ENCODE measurements at places on chromosomes 4 and X.

GRCh38 chr4:38815885-38816782, 11.5 kb upstream of the TLR1 start:
- no peak for DNase-seq

DNA sequence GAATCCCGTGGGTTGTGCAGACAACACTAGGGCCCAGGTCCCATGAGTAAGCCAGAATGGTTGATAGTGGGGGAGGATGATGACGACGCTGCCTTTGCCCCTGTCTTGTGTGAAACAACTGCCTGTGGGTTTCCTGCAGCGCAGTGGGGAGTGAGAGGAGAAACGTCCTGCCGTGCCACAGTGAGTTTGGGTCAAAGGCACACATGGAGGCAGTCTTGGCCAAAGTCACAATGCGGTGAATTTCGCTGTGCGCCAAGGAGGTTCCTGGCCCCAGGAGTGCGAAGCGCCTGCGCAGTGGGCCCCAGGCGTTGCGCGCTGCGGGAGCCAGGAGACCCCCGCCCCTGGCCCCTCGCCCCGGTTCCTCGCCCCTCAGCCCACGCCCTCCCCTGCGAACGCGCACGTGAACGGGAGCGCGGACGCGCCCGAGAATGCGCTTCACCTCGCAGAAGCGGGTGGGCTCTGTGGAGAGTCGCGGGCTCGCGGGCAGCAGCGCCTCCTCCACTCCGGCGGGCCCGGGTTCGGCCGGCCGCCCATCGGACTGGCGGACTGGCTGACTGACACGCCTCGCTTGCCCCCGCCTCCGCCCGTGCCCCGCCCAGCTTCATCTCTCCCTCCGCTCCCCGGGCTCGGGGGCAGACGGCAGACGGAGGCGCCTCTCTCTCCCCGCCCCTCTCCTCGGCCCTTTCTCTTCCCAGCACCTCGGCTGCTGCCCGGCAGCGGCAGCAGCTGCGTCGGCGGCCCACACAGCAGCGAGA, at the start of gene NUDT10:
NUDT10 (plus strand) TSS at position 635 of the 755 bp plus-strand sequence. CDS start 144 bp downstream, outside the sequence.
- no peak for DNase-seq

DNA sequence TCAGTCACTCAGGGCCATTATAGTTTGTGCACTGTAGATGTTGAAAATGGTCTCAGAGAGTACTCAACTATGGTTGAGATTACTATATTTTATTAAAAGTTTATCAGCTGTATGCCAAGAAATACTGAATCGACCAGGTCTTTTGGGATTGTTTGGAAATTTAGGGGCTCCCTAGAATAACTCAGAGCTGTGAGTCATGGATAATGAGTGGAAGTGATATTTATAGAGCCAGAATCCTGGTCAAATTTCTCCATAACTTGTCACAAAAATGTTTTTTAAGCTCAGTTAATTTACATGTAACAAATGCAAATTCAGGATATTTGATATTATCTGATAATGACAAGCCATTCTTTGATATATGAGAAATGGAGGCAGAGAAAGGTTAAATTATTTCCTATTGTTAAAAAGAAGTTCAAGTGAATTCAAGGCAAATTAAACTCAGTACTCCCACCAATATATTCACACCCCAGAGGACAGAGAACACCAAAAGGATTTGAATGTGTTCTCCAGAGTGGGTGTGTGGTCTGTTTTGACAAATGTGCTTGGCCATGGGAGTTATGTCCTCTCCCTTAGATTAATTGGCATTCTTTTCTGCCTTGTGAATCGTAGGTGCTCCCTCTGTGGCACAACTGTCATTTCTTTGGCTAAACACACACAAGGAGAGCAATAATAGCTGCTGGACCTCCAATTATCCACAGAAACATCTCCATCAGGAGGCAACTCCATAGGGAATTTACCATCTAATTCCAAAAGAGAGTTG, 37.7 kb downstream of the ARHGAP24 start:
- DNase-seq: no peak

GRCh38 chr4:182569561-182569960, 326.4 kb downstream of the TENM3 start:
- no peak for DNase-seq

- no peak for DNase-seq
Measured at GRCh38 chr4:16812041-16812440, 86.4 kb downstream of the LDB2 start.

DNA sequence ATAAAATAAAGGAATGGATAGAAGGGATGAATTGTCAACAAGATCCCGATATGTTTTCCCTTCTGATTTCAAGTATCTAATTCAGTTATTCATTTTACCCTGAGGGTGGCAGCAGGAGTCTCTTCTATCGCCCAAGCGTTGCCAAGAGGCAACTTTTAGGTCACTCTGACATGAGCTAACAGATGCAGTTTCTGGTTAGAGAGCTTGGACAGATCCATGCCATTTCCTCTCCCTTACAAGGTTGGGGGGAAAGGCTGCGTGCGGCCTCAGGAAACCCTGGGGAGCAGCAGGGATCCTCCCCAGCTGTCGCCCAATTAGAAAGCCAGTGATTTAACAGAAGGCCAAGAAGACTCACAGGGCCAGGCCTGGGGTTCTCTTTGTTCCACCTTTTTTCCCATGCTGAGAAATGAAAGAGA, 35.3 kb upstream of the WAS start:
- no peak for DNase-seq

DNA sequence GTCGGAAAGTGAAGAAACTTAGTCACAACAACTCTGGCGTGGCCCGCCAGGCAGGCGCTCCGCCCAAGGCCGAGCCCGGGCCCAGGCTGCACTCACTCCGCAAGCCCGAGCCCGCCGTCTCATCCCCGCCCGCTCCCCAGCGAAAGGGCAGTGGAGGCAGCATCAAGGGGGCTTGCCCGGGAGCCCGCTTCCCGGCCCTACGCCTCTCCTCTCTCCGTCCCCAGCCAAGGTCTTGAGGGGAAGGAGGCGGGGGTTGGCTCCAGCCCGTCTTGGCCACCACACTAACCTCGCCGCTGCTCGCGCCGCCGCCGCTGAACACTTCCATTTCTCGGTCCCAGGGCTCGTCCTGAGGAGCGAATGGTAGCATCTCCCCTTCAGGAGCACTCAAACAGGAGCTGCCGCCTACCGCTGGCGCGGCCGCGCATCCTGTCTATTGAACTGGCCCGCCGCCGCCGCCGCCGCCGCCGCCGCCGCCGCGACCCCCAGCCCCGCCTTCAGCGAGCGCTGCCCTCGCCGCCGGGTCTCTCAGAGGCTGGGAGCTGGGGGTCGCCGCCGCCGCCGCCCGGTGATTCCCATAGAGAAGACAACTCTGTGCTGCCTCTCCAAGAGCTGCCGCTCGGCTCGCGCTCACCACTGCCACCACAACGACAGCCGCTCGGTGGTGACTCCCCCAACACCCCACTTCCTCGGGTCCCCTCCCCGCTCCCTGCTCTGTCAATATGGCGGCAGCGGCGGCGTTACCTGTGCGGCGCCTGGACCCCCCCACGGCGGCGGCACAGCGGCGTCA, at the start of gene RPS6KA6:
RPS6KA6 (minus strand) TSS at position 667 of the 787 bp plus-strand sequence; CDS start at position 367, 300 bp downstream.
- no peak for DNase-seq

DNA sequence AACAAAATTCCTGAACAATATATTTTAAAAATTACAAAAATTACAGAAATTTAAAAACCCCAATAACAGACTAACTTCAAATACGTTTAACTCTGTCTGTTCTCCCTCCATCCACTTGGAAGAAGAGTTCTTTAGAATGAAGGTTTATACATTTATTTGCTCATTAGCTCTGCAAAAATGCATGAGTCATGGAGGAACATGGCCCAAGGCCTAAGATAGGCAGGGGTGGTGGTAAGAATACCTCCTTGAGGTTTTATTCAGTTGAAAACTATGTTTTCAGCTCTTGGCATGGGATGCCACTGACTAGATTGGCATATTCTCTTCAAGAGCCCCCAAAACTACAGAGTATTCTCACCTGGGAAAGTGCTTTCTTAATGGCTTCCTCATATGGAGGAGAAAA, 8.8 kb upstream of the LRRC66 start:
- no peak for DNase-seq

GRCh38 chr4:83865417-83866150, 329.7 kb downstream of the GPAT3 start:
- no peak for DNase-seq

GRCh38 chrX:19624739-19625138, 109.4 kb upstream of the MAP3K15 start:
- no peak for DNase-seq

DNA sequence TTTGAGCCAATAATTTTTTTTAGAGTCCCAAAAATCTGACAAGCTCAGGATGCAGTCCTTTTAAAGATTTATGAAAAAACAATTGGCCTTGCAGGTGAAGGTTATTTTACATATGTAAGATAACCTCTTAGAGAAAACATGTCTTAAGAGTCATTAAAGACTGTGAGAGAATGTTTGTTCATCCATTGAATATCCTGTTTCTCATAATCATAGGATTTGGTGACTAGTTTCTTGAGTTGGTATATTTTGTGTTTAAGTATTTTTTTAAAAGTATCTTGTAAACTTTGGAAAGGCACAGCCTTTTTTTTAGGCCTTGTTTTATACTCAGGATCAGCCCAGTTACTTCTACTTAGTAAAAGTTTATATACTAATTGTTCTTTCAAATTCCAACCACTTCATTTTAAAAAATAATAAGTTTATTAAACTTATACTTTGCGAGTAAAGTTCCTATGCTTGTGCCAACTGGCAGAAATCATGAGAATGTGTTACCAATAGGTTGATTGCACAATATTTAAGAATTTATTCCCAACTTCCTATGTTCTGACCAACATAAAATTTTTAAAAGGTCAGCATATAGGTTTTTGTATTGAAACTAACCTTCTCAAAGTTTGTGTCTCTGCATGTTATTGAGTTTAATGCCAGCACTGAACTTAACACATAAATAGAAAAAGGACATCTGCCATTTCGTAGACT, 40.0 kb upstream of the ARSJ start:
- DNase-seq: no peak

GRCh38 chr4:137467537-137467936, 64.8 kb downstream of the PCDH18 start:
- DNase-seq: no peak
